Fibroblast of the aortic adventitia (primary cell): ENCODE measurements at places on chromosomes 12 and 14.

DNA sequence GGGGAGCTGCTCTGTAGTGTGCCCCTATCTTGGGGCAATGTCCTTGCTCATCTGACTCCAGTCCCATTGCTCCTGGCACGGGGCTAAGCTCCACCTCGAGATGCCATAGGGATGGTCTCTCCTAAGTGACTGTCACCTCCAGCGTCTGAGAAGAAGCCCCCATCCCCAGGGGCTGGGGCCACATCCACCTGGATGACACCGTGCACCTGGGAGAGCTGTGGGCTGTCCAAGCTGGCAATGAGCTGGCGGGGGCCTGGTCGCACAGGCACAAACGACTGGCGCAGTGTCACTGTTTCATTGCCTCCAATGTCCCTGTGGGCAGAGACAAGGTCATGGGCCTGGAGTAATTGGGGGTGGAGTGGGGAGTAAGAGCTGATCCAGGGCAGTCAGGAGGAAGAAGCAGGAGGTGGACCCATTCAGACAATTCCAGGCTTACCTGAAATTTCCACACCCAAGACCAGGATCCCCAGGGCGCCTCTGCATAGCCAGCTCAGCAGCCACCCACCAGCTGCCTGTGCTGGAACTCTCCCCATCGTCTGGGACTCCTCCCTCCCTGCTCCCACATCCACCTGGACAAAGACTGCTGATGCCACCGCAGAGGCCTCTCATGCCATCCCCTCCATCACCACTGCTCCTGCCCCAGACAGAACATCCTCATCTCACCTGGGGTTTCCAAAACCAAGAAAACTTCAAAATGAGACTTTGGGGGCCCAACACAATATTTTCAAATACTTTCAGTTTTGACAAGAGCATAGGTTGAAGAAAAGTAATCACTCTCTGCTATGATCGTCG, 7.0 kb upstream of the TINF2 start:
- DNase-seq, result no peak

GRCh38 chr14:78598046-78598920, 428.1 kb downstream of the NRXN3 start:
- DNase-seq, result peak; percentile 69

GRCh38 chr12:53963434-53964314, 9.0 kb downstream of the HOXC12 start:
- DNase-seq, result no peak

- DNase-seq, result peak; percentile 31
These were observed 15.4 kb downstream of the PXN start for GRCh38 chr12:120249875-120250795.

- peak; percentile 91 for DNase-seq
These were observed 25.2 kb upstream of the TSPAN8 start for GRCh38 chr12:71183018-71183417.

- DNase-seq, result no peak
These were observed 53.2 kb downstream of the DACT1 start for GRCh38 chr14:58690801-58691516.

DNA sequence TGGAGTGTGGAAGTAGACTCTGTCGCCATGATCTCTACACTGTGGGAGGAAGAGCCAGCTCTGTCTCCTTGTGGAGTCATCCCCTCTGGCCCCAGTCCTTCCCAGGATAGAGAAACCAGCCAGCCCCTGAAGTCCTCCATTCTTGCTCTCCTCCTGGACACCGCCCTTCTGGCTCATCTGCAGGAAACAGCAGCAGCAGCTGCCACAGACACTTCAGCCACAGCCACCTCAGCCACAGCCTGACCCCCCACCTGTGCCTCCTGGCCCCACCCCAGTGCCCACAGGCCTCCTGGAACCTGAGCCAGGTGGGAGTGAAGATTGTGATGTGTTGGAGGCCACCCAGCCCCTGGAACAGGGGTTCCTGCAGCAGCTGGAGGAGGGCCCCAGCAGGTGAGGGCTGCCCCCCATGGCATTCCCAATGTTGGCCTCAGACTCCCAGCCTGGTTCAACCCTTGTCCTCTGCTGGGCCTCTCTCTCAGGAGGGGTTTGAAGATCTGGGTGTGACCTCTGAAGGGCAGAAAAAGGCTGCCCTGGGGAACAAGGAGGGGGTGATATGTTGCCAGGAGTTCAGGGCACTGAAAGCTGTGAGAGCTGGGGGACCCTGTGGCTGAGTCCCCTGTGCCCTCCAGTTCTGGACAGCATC, 10.5 kb downstream of the PRPF40B start:
- DNase-seq, result no peak

DNA sequence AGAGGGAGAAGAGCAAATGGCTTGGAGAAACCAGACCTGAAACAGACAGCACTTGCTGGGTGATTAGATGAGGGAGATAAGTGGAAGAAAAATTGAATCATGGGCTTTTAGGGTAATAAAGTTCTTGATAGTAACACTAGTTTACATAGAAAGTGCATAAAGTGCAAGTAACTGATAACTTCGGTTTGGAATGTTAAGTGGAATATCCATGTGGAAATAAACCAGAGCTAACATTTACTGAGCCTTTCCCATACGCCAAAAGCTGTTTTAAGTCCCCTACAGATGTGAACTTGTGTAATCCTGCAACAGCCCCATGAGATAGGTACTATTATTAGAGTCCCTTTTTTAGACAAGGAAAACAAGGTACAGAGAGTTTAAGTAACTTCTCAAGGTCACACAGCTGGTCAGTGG, 77.1 kb upstream of the NUDT4 start:
- DNase-seq, result no peak

- DNase-seq, result no peak
These were observed 140.0 kb downstream of the DPF3 start for GRCh38 chr14:72753879-72754400.

- no peak for DNase-seq
These were observed 11.3 kb downstream of the MED13L start for GRCh38 chr12:116266168-116266601.

DNA sequence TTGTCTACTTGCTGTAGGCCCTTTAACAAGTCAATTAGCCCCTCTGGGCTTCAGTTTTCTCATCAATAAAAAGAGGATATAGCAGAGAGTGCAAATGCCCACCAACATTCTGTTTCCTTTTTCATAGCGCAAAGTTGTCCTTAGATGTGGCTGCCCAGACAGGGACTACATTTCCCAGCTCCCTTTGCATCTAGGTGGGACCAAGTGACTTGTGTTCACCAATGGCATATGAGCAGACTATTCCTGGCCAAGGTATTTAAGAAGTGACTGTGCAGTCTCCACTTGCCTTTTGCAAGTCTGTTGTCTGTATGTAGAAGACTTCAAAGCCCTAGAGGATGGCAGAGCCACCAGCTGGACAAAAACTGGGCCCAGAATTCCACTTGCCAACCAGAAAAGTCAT, 59.7 kb downstream of the DAO start:
- peak; percentile 8 for DNase-seq

GRCh38 chr14:64965356-64966000, 6.7 kb downstream of the RAB15 start:
- DNase-seq, result no peak

DNA sequence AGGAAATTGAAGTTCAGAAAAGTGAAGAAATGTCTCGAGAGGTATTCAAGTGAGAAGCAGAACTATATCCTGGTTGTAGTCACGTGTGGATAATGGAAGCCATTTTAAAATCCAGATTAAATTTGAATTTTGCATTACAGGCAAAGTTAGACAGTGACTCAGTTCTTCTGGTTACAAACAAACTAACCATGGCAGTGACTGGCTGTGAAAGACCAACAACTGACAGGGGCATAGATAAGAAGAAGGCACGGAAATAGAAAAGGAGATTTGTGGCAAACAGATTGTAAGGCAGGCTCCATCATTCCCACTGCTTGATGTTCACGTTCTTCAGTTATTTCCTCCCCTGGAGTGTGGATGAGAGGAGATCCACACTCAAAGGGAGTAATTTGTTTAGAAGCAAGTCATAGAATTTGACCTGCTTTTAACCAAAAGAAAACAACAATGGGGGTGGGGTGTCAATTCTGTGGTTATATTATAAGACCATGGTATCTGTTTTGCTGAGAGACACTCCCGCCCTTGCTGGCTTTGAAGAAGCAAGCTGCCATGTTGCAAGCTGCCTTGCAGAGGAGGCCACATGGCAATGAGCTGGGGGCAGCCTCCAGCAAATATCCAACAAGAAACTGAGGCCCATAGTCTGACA, 795.3 kb downstream of the VRK1 start:
- DNase-seq, result no peak

- DNase-seq, result no peak
These were observed 18.1 kb downstream of the CAMKK2 start for GRCh38 chr12:121278169-121279070.

- DNase-seq, result peak; percentile 60
These were observed 243.1 kb downstream of the BCAT1 start for GRCh38 chr12:24705741-24706358.

- DNase-seq, result no peak
These were observed 6.7 kb upstream of the PTGER2 start for GRCh38 chr14:52307376-52307775.

- no peak for DNase-seq
These were observed 45.7 kb upstream of the VRK1 start for GRCh38 chr14:96751505-96751904.

DNA sequence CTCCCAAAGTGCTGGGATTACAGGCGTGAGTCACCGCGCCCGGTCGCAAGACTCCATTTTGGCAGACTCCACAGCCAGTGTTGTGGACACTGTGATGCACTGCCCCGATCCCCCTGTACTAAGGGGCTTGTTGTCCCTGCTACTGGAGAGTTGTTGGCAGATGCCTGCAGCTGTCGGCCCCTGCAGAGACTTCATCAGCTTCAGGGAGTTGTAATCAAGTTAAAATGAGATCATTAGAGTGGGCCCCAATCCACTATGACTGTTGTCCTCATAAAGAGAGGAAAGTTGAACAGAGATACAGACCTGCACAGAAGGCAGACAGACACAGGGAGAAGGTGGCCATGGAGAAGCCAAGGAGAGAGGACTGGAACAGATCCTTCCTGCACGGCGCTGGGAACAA, 23.7 kb upstream of the TUBA1A start:
- DNase-seq, result no peak

- no peak for DNase-seq
These were observed 174.4 kb downstream of the MON2 start for GRCh38 chr12:62640910-62641448.

GRCh38 chr12:106839333-106839732, 64.9 kb downstream of the RIC8B start:
- DNase-seq, result no peak

DNA sequence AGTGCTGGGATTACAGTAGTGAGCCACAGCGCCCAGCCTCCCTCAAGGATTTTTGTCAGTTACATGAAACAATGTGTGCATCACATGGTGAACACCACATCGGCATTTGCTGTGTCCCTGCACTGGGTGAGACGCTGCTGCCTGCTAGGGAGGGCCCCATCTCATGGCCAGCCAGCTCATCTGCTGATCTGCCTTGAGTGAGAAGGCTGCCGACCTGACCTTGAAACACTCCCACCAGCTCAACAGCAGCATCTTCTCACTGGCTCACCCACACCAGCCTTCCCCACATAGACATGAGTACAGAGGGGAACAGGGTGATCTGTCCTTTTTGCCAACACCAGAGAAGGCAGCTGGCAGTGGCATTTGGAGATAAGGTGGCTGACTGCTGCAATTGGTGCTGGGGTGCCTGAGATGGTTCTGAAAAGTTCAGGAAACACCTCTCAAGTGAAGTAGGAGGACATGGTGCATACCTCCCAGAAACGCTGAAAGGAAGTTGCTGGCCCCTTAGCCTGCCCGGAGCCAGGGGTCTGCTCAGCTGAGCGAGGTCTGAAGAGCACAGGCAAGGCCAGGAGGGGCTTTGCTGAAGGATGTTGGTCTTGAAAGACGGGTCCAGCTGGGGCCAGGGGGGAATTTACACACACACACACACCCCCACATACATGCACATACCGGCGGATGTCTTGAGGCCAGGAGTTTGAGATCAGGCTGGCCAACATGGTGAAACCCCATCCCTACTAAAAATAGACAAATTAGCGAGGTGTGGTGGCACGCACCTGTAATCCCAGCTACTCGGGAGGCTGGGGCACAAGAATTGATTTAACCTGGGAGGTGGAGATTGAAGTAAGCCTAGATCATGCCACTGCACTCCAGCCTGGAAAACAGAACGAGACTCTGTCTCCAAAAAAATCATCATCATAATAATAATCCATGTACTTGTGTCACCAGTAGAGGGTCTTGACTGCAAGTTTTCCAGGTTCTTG, 14.3 kb upstream of the PPP1R13B start:
- DNase-seq, result no peak

DNA sequence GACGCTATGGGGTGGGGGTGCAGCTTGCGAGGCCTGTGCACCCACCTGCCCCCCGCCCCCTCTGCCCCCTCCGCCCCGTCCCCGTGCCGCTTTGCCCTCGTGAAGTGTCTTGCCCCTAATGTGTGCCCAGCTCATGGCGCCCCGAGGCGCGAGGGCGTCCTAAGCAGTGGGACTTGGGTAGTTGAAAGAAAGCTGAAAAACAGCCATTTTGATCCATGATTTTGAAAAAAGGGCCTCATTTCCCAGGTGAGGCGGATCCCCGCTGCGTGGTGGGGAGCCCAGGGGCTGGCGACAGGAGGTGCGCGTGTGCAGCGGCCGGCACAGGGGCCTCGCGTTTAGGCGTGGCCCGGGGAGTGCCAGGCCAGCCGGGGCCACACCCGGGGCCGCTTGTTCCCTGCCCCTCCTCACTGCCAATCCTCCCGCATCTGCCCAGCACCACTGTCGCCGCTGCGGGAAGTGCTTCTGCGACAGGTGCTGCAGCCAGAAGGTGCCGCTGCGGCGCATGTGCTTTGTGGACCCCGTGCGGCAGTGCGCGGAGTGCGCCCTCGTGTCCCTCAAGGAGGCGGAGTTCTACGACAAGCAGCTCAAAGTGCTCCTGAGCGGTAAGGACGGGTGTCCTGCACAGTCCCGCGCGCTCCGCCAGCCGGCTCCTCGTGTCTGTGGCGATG, 11.8 kb downstream of the ZFYVE21 start:
- DNase-seq, result no peak

GRCh38 chr14:98417001-98417400, 855.0 kb downstream of the BCL11B start:
- DNase-seq, result no peak

- no peak for DNase-seq
These were observed 482.7 kb upstream of the RGS6 start for GRCh38 chr14:71449316-71450055.

GRCh38 chr14:23321572-23322547, 603 bp downstream of the PABPN1 start:
- peak; percentile 46 for DNase-seq

DNA sequence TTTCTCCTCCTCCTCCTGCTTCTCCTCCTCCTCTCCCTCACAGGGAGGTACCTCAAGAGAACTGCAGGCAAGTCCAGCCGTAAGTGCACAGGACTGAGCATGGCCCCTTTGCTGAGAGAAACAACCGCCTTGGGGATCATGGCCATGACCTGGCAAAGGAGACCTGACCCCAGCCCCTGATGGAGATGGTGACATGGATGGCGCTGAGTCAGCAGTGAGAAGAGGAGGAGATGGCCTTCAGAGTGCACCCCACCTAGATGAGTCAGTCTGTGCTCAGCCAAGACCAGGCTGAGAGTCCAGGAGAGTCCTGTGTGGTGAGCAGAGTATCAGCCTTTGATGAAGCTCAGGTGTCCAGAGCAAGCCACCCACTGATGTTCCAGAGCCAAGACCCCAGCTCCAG, 36.4 kb downstream of the MEG3 start:
- no peak for DNase-seq
